ENCODE measurements at places on chromosomes 6 and 20.

GRCh38 chr6:44428682-44429081 lies 41.2 kb downstream of the CDC5L start:
- H3K27me3 ChIP-seq, result no peaks in the 10 kb centered on the region
- no peak for DNase-seq
- peaks cover 3% of the 10 kb centered on the region for H3K36me3 ChIP-seq

DNA sequence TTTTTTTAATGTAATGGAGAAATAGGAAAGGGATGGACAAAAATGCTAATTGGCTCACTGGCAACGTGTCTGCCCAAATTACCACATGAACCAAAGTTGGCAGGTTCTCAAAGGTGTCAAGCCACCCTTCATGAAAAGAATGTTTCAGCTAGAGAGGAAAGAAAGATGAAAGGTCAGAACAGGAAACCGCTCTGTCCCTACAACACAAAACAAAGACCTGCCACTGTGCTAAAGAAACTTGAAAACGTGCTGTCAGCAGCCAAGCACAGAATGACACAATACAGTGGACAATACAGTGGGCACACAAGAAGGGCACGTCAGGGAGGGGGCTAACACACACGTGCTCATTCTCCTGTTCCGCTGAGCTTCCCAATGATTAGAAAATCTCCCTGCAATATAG lies 4.9 kb downstream of the PREP start:
- H3K36me3 ChIP-seq, result peaks cover 4% of the 10 kb centered on the region
- peaks cover 41% of the 10 kb centered on the region for H3K4me1 ChIP-seq
- no peak for DNase-seq
- no peaks in the 10 kb centered on the region for H3K27me3 ChIP-seq
- no peak overlapping the region for H3K27ac ChIP-seq
- no peak overlapping the region for H3K4me3 ChIP-seq

DNA sequence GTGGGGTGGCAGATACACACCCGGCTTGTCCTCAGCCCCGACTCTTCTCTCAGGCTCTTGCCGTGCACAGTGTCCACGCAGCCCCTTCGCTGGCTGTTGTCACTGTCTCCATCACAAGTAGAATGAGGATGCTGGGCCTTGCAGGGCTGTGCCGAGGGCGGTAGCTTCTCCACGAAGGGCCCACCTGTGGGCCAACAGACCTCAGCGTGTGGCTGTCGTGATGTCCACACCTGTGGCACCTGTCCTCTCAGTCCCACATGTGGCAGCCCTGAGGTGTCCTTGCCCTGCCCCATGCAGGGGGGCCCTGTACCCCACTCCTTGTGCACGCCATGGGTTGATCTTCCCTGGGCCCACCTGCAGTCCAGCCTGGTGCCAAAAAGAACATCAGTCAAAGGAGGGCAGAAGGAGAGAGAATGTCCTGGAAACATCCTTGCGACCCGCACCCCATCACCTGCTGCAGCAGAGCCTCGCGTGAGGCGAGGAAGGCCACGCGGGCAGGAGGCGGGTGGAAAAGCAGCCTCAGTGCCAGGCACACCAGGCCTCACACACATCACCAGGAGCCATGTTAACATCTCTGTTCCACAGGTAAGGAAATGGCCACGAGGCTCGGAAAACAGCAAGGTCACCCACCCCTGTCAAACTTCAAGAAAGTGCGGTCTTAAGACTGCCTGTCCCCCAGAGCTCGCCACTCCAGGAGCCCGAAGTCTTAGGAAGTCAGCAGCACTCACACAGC lies 22.3 kb upstream of the AFDN start:
- peaks cover 71% of the 10 kb centered on the region for H3K27me3 ChIP-seq
- no peak overlapping the region for H3K4me3 ChIP-seq
- DNase-seq, result no peak
- H3K4me1 ChIP-seq, result peaks cover 2% of the 10 kb centered on the region
- H3K36me3 ChIP-seq, result peaks cover 11% of the 10 kb centered on the region

DNA sequence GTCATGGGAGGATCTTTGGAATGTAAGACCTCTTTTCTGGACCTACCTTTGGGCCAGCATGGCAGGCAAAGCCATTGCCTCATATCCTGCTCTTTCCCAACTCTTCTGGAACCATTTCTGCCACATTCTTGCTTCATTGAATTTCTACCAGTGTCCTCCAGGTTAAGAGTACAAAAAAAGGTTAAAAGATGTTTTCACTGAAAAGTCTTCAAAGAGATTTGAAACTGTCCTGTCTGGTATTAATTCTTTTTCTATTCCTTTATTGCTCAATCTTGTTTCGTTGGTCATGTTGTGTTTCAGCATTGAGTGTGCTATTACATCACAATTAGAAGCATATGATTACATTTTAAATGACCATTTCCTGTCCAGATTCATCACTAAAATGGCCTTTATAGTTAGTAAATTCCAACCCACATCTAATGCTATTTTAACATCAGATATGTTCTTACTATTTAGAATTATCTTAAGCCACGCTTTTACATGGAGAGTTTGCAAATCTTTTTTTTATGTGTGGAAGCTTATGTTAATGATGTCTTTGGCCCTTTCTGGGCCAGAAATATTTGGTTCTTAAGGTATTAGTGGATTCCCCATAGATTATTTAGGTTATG lies 450.9 kb downstream of the GJA1 start:
- no peak for DNase-seq
- H3K27ac ChIP-seq, result no peak overlapping the region
- no peak overlapping the region for H3K4me3 ChIP-seq

GRCh38 chr6:3912361-3913076 lies 63.3 kb downstream of the FAM50B start:
- peaks cover 28% of the 10 kb centered on the region for H3K27me3 ChIP-seq
- no peak overlapping the region for H3K4me3 ChIP-seq
- H3K36me3 ChIP-seq, result peaks cover 2% of the 10 kb centered on the region

GRCh38 chr6:170090561-170090960 lies 200.3 kb downstream of the DLL1 start:
- peaks cover 34% of the 10 kb centered on the region for H3K4me1 ChIP-seq
- peak overlapping the region; percentile 92 for H3K27ac ChIP-seq
- peaks cover 2% of the 10 kb centered on the region for H3K36me3 ChIP-seq
- no peak for DNase-seq
- H3K4me3 ChIP-seq, result peak overlapping the region; percentile 88

GRCh38 chr6:2623295-2623694 lies 127.4 kb downstream of the MYLK4 start:
- peaks cover 2% of the 10 kb centered on the region for H3K4me1 ChIP-seq
- H3K36me3 ChIP-seq, result no peaks in the 10 kb centered on the region
- peaks cover 63% of the 10 kb centered on the region for H3K27me3 ChIP-seq
- no peak overlapping the region for H3K27ac ChIP-seq

DNA sequence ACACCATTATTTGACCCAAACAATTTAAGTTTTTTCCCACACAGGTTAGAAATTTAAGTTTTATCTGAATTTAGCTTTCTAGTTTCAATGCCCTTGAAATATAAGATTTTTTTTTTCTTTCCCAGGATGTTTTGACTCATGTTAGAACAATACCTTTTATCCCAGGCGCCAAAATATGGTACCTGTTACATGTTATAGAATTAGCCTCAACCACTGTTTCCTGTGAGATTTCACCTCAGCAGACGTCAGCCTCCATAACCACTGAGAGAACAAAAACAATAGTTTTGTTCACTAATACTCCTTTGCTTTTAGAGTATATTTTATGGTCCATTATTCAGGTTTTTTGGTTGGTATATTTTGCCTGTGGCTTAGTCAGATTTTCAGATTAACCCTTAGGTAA lies 302.9 kb downstream of the CDKAL1 start:
- no peaks in the 10 kb centered on the region for H3K27me3 ChIP-seq
- H3K27ac ChIP-seq, result peak overlapping the region; percentile 1
- DNase-seq, result no peak

GRCh38 chr6:127276331-127276730 lies 9.7 kb downstream of the RNF146 start:
- H3K36me3 ChIP-seq, result peaks cover 2% of the 10 kb centered on the region
- peaks cover 34% of the 10 kb centered on the region for H3K4me1 ChIP-seq
- H3K4me3 ChIP-seq, result no peak overlapping the region
- H3K27ac ChIP-seq, result no peak overlapping the region

- H3K27ac ChIP-seq, result no peak overlapping the region
- H3K36me3 ChIP-seq, result peaks cover 7% of the 10 kb centered on the region
- no peak for DNase-seq
- no peaks in the 10 kb centered on the region for H3K27me3 ChIP-seq
- H3K4me1 ChIP-seq, result peaks cover 3% of the 10 kb centered on the region
These were observed 172.2 kb upstream of the SNX9 start for GRCh38 chr6:157650801-157651200.

GRCh38 chr6:71533939-71534379 lies 245.3 kb downstream of the OGFRL1 start:
- peaks cover 3% of the 10 kb centered on the region for H3K4me1 ChIP-seq
- H3K4me3 ChIP-seq, result no peak overlapping the region
- no peak for DNase-seq
- H3K36me3 ChIP-seq, result no peaks in the 10 kb centered on the region

DNA sequence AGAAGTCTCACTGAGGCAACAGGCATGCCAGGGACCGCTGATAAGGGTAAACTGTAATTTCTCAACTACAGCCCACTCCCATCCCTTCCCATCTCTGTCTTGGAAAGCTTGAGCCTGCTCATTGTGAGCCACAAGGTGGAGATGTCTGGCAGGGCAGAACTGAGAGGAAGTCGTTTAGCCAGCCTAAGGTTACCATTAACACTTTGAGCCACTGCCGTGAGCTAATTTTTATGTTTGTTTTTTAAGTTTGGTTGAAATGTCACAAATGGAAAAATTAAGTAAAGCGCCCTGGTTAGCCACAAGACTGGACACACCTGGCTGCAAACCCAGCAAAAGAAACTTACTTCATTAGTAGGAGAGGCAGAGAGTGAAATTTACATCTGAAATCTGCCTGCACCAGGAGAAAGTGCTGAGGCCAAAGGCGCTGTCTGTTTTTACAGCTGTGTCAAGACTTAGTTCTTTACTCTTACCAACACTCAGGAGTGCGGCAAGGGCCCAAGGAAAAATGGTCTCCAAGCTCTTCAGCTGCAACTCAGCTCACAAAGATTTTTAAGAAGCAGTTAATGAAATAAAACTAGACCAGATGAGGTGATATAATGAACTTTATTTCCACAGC lies 50.0 kb upstream of the FAM83C start:
- no peak overlapping the region for H3K27ac ChIP-seq
- DNase-seq, result no peak
- no peaks in the 10 kb centered on the region for H3K27me3 ChIP-seq
- H3K4me3 ChIP-seq, result no peak overlapping the region
- peaks cover 10% of the 10 kb centered on the region for H3K36me3 ChIP-seq

- peaks cover 12% of the 10 kb centered on the region for H3K4me1 ChIP-seq
- DNase-seq, result no peak
- H3K36me3 ChIP-seq, result no peaks in the 10 kb centered on the region
These were observed 11.9 kb downstream of the TEAD3 start for GRCh38 chr6:35484921-35485392.

DNA sequence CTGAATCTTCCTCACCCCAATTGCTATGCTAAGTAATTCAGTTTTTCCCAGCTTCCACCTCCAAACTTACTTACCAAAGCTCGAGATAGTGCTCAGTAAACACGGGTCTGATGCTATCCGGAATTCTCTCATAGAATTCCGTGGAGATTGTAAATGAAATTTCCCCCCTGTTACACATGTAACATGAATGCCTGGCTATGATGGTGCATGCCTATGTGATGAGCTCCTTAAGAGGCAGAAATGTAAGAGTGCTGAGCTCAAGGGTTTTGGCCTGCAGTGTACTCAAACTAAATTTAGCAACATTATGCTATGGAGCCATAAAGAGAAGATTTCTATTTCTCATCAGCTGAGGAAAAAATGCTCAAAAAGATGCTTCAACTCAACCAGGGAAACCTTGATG lies 133.4 kb upstream of the FUT9 start:
- DNase-seq, result no peak
- no peak overlapping the region for H3K27ac ChIP-seq
- no peaks in the 10 kb centered on the region for H3K27me3 ChIP-seq

DNA sequence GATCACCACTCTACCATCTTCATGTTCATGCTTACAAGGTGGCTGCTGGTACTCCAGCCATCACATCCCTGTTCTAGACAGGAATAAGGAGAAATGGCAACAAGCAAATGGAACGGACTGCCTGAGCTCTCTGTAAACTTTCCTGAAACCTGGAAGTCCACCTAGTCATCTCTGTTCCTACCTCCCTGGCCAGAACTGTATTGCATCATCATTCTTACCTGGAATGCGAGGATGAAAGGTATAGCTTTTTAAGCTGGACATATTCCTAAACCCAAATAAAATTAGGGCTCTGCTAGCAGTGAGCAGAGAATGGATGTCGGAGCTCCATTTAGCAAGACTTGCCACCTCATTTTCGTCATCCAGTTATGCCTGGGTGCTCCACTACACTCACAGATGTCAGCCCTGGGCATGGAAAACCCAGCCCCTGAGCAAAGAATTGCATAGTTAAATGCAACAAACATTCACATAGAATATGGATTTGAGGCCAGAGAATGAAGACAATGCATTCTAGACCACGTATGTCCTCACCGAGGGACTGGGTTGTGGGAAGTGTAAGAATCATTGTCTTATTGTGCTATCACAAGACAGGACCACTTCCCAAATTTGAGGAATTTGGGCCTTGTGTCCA lies 214.3 kb upstream of the CDYL start:
- peaks cover 21% of the 10 kb centered on the region for H3K27me3 ChIP-seq
- H3K4me1 ChIP-seq, result no peaks in the 10 kb centered on the region
- peaks cover 3% of the 10 kb centered on the region for H3K36me3 ChIP-seq
- no peak overlapping the region for H3K27ac ChIP-seq

DNA sequence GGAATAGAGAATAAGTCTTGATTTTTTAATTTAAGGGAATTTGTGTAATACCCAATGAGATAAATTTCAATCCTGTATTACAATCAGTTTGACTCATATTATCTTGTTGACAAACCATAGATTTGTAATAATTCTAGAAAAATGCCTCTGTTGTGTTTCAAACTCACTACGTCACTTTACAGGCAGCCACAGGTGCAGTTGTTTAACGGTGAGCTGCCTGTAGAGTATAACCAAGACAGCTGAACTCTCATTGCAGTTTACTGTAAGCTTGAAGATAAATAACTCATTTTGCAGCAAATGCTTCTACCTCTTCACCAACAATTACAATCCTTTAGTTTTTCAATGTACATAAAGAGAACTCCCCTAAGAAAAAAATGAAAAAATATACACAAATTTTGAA lies 114.3 kb downstream of the PRKN start:
- DNase-seq, result no peak
- no peak overlapping the region for H3K4me3 ChIP-seq
- no peak overlapping the region for H3K27ac ChIP-seq
- H3K36me3 ChIP-seq, result no peaks in the 10 kb centered on the region

GRCh38 chr20:7285918-7286556 lies 518.6 kb downstream of the BMP2 start:
- no peaks in the 10 kb centered on the region for H3K4me1 ChIP-seq
- no peak for DNase-seq
- no peak overlapping the region for H3K27ac ChIP-seq
- H3K27me3 ChIP-seq, result no peaks in the 10 kb centered on the region

DNA sequence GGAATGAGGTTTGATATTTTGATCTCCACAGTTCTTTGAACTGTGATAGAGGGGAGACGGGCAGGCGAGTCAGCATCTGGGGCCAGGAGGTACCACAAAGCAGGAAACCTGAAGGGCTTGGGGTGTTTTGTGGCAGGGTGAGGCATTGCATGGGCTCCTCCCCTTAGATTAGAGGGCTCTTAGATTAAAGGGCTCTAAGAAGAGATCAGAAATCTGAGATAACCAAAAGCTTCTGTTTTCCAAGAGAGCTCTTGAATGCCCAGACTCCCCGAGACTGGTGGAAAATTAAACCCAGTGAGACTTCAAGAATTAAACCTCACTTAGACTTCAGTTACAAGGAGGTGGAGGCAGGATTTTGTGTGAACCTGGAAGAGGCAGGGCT lies 2.4 kb upstream of the GPX5 start:
- H3K4me3 ChIP-seq, result peak overlapping the region; percentile 84
- DNase-seq, result no peak
- H3K36me3 ChIP-seq, result peaks cover 3% of the 10 kb centered on the region
- H3K27ac ChIP-seq, result peak overlapping the region; percentile 85
- H3K4me1 ChIP-seq, result peaks cover 25% of the 10 kb centered on the region

- H3K27me3 ChIP-seq, result no peaks in the 10 kb centered on the region
- H3K4me1 ChIP-seq, result no peaks in the 10 kb centered on the region
- no peaks in the 10 kb centered on the region for H3K36me3 ChIP-seq
- H3K4me3 ChIP-seq, result no peak overlapping the region
These were observed 615.0 kb downstream of the C6orf118 start for GRCh38 chr6:164694386-164694785.

Data from T-helper 17 cell (primary cell).